Glutamatergic neuron (in vitro differentiated cells): ENCODE measurements at places on chromosomes 1 and 21.
A peak's percentile ranks its signal among the peaks of the same experiment; 100 is the strongest.

GRCh38 chr1:32877211-32878110 is 6.7 kb upstream of the FNDC5 start:
- no peak for DNase-seq

GRCh38 chr21:26849428-26850115 is 4.4 kb upstream of the ADAMTS1 start:
- no peak for DNase-seq

DNA sequence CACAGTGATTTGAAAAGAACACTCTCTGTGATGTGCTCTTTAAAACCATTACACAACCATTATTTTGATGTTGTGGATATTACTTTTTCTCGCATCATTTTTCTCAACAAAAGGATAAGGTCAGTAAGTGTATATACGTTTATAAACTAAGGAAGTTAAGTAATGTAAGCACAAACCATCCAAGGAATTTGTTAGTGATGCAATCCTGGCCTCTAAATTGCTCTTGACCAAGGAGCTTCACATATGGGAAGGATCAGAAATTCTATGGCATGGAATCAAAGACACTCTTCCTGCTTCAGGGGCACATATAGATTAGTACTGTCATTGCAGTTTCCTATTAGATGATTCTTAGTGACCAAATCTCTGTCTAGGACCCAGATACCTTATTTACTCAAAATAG is 3.6 kb upstream of the PPP2R5A start:
- DNase-seq, result no peak

- no peak for DNase-seq
Observed at GRCh38 chr1:230788561-230789275, 41.5 kb downstream of the CAPN9 start.

- DNase-seq, result no peak
Observed at GRCh38 chr21:43015906-43016540, 41.7 kb downstream of the PKNOX1 start.

DNA sequence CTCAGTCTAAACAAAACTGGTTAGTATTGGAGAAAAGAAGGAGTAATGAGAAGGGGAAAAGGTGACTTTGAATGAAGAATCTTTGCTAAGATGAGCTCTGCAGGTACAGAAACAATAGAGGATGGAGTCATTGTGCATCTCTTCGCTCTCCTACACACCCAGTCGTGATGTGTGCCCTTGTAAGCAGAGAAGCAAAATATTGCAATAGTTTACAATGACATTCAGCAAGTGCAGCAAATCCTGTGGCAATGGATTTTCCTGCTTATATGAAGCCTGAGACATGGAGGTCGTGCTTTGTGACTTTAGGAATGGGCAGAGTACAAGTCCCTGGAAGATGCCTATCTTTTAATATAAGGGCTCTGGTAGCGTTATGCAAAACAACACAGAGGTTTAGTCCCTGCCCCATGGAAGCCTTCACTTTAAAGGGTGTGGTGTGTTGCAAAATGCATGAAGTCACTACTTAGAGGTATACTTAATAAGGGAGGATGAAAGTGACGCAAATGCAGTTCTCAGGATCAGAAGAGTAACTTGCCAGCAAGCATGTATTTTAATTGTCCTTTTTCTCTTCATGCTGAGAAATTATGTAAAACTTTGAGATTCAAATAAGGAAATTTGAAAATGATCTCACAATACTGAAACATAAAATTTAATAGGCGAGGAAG is 88.0 kb upstream of the IVNS1ABP start:
- DNase-seq, result no peak

DNA sequence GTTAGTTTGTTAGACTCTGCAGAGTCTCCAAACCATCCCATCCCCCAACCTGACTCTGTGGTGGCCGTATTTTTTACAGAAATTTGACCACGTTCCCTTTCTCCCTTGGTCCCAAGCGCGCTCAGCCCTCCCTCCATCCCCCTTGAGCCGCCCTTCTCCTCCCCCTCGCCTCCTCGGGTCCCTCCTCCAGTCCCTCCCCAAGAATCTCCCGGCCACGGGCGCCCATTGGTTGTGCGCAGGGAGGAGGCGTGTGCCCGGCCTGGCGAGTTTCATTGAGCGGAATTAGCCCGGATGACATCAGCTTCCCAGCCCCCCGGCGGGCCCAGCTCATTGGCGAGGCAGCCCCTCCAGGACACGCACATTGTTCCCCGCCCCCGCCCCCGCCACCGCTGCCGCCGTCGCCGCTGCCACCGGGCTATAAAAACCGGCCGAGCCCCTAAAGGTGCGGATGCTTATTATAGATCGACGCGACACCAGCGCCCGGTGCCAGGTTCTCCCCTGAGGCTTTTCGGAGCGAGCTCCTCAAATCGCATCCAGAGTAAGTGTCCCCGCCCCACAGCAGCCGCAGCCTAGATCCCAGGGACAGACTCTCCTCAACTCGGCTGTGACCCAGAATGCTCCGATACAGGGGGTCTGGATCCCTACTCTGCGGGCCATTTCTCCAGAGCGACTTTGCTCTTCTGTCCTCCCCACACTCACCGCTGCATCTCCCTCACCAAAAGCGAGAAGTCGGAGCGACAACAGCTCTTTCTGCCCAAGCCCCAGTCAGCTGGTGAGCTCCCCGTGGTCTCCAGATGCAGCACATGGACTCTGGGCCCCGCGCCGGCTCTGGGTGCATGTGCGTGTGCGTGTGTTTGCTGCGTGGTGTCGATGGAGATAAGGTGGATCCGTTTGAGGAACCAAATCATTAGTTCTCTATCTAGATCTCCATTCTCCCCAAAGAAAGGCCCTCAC is at the start of gene OLIG2:
OLIG2 (plus strand) TSS at position 447 of the 954 bp plus-strand sequence. CDS start 928 bp downstream, outside the sequence.
- DNase-seq, result peak; percentile 95

DNA sequence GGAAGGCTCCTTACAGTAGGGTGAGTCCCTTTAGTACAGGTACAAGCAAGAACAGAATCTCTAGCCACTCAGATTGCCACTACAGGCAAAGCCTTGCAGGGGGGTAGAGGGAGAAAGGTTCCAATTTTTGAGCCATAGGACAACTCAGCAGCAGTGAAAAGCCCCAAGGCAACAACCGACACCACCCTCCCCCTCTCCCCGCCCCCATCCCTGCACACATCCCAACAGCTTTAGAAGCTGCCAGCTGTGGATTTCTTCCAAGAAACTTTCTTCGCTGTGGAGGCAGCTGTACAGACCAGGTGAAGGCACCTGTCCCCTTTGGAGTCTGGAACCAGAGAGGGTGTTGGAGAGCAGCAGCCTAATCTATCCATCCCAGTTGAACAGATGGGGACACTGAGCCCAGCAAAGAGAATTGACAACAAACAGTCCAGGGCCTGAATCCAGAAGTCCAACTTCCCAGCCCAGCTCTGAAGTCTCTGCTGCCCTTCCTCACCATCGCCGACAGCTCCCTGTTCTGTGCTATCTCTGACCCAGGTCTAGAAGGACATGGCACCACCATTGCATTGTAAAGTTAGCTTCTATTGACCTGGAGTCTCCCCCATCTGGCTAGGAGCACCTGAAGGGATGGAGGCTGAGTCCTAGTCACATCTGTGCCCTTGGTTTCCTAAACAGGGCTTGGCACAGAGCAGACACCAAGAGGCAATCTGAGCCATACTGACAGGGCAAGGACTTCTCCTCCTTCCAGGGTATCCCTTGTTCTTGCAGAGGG is 2.2 kb downstream of the TENT5B start:
- no peak for DNase-seq

DNA sequence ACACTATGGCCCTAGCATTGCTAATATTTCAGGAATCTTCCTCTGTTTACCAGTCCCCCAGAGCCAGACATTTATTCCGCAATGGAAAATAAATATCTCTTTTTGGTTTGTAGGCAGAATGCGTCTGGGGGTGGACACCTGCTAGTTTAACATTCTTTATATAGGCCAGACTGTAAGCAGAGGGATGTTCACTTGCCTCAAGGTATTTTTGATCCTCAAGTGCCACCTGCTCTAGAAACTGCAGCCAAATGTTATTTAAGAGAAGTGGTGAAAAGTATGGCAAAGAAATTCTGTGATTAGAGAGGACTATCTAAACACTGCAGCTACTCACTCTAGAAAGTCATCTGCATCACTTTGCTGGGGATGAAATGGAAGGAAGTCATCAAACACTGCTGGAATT is 164.7 kb downstream of the NEGR1 start:
- DNase-seq, result no peak

DNA sequence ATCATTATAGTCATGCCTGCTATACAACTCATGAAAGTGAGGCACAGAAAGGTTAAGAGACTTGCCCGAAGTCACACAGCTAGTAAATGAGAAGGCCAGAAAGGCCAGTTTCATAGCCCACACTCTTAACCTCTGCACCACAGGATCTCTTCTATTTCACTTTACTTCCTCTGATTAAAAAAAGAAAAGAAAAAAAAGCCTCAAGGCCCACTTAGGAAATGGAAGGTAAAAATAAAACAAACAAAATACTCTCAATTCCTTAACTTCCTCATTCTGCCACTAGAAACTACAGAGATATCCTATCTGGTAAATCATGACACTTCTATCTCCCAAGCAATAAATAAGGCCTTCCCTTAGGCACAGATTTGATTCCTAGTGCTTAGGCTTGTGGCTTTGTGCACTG is 7.6 kb upstream of the ENAH start:
- no peak for DNase-seq

GRCh38 chr1:6198646-6199297 is 623 bp downstream of the RPL22 start:
- peak; percentile 48 for DNase-seq

- no peak for DNase-seq
Observed at GRCh38 chr1:58922302-58923089, 138.6 kb upstream of the JUN start.

DNA sequence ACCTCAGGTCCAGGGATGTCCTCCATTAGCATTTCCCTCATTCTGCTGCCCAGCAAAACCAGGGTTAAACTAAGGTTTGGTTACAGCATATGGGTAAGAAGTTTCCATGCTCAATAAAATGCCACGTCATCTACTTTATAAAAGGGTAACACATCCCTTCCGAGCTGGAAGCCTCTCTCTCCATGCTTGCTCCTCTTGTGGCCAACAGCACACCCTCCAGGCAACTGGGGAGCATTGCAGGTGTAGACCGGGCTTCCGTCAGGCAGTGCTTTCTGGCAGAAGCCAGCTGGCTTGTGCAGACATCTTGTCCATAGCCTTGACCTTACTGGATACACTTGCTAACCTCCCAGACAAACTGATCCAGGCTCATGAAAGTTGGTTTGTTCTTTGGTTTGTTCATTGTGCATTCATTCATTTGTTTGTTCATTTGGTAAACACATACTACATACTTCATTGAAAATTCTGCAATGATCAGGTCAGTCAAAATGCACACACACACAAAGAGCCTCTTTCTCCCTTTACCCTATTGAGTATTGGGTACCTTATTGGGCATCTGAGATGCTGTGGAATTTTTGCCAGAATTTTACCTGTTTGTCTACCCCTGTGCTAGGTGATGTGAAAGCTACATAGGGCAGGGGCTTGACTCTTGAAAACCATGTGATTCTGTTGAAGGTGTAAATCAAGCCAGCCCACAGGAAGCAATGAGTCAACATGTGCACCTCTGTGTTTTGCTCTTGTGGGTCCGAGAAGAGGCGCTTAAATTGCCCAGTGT is 422.8 kb downstream of the CAMTA1 start:
- DNase-seq, result peak; percentile 85

- DNase-seq, result no peak
Observed at GRCh38 chr1:164563721-164564360, 4.9 kb downstream of the PBX1 start.

GRCh38 chr1:27292106-27292505 is 29.9 kb upstream of the TMEM222 start:
- DNase-seq, result no peak

DNA sequence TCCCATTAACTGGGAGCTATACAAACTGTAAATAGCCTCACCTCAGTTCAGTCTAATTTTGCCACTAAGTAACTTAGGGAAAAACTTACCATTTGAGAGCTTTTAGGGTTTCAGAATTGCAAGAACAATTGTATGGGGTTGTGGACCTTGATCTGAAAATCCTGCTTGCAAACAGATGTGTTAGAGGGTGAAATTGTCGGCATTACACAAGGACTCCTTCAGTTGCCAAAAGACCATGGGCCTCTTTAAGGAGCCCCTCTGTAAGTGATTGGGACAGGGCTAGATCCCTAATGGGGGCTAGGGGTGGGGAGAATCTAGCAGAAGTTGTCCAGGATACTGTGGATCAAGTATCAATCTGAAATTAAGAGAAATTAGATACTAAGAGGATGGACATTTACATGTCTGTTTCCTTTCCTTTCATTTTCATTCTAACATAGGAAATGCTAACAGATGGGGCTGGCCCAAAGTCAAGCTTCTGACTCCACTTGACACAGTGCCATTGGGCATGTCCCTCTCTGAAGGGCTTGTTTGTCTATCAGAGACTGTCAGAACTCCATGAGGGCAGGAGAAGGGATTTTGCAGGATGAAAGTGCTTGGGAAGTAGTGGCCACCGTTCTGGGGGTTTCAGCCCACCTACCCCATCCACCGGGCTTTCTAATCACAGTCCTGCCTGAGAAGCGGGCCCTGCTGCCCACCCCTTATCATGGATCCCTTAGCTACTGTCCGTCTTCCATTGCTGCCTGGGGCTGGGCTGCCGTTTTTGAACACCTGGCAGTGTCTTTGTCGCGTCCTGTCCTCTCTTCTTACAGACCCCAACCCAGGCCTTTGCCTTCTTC is 54.7 kb downstream of the STUM start:
- DNase-seq, result no peak

DNA sequence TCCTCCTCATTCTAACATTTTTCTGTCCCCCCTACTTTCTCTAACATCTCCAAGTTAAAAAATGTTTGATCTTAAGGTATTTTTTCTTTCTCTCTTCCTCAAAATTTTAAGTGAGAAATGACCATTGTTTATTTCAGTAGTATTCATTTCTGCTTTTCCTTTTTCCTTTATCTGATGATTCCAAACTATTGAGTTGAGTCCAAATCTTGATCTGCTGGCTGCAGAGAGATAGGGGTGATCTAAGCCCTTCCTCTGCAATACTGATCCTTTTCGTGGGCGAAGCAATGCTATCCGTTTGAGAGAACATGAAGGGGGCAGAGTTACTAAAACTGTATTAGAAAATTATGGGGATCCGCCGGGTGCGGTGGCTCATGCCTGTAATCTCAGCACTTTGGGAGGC is 516 bp upstream of the NMNAT2 start:
- DNase-seq, result no peak

GRCh38 chr1:7942214-7942921 is 1.7 kb upstream of the TNFRSF9 start:
- DNase-seq, result peak; percentile 76

DNA sequence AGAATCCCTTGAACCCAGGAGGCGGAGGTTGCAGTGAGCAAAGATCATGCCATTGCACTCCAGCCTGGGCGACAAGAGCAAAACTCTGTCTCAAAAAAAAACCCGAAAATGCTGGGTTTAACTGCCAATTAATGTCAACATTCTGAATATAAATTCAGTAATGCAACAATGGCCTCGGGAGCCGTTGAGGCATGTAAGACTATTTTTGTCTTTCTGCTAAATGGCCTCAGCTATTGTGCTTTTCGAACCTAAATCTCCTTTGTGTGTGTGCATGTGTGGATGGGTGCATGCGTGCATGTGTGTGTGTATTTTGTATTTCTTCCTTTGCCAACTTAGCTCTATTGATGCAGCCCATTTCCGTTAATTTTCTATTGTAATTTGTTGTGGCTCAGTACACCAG is 31.6 kb downstream of the CLIC4 start:
- DNase-seq, result no peak

GRCh38 chr1:220843481-220844011 is 35.7 kb upstream of the HLX start:
- no peak for DNase-seq
